ENCODE measurements at places on chromosomes 11 and 22. TPM values are rescaled to one million over a fixed set of nuclear protein-coding genes. Genes with fewer than 3 reads are reported as not detected.

The VSIG10L2 gene
- total RNA-seq = not detected

DNA sequence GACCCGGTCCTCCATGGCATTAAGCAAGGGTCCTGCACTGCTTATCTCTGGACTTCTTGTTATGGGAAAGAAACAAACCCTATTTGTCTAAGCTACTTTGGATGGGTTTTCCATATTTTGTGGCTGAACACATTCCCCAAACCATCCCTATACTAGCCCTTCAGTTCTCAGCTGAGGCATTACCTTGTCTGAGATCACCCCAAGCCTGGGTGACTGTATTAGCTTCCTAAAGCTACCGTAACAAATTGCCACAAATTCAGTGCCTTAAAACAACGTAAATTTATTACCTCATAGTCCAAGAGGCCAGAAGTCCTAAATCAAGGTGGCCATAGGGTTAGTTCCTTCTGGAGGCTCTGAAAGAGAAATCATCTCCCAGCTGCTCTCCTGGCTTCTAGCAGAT lies 43.1 kb upstream of the CEP295 start:
- no peak overlapping the region for H3K27ac ChIP-seq
- no peak overlapping the region for H3K4me3 ChIP-seq
- no peaks in the 10 kb centered on the region for H3K4me1 ChIP-seq
- DNase-seq = no peak

The GRIA4 gene
- total RNA-seq = not detected

- H3K4me1 ChIP-seq = no peaks in the 10 kb centered on the region
- no peaks in the 10 kb centered on the region for H3K27me3 ChIP-seq
- H3K36me3 ChIP-seq = no peaks in the 10 kb centered on the region
Observed at GRCh38 chr22:27399161-27399560, 402.4 kb downstream of the MN1 start.

DNA sequence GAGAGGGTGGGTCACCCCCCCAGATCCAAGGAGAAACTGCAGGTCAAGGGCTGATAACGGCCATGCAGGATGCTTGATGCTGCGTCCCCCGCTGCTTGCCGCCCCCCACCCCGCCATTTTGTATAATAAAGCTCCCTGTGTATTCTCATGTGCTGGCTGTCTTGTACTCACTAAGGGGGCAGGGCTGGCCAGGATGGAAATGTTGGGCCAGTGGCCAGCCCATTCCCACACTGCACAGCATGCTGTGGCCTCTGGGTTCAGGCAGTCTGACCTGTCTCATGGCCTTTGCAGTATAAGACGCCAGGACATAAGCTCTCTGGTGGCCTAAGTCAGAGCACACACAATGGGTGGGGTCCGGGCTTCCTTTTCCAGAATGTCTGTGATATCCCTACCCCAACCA lies 421 bp upstream of the PRR33 start:
- H3K27ac ChIP-seq = no peak overlapping the region
- no peak for DNase-seq
- no peaks in the 10 kb centered on the region for H3K4me1 ChIP-seq
- no peaks in the 10 kb centered on the region for H3K27me3 ChIP-seq
- peaks cover 21% of the 10 kb centered on the region for H3K36me3 ChIP-seq

The TMEM191B gene
- total RNA-seq = 0.48 TPM

Data from GM12878 (cell line).